ENCODE measurements at places on chromosomes 13 and 19.

GRCh38 chr13:30697177-30697953, 38.0 kb upstream of the ALOX5AP start:
- DNase-seq, result no peak

GRCh38 chr19:4051175-4052101, 15.3 kb downstream of the ZBTB7A start:
- DNase-seq, result no peak

DNA sequence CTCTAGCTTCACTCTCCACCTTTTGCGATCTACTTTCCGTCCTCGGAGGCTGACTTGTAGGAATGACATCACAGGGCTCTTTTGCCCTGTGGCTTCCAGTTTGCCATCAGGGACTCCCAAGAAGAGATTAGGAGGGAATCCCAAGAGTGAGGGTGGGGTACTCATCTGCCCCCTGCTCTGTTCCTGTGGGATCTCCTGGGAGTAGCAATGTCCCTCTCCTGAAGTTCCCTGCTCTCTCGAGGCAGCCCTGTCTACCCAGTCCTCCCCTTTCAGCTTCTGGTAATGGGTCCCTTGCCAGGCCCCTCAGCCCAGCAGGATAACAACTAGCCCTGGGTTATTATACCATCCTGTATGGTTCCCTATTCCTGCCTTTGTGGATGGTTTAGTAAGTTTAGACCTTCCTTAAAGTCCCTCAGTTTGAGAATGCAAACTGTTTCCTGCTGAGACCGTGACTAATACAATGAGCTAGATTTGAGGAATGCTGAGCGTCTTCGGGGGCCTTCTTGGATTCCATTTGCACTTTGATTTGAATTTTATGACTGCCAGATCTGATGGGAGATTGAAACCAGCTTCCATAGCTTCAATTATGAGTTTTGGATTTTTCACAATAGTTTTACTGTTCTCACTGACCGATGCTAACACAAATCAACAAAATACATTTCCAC, 73.7 kb upstream of the IPO5 start:
- DNase-seq, result no peak

DNA sequence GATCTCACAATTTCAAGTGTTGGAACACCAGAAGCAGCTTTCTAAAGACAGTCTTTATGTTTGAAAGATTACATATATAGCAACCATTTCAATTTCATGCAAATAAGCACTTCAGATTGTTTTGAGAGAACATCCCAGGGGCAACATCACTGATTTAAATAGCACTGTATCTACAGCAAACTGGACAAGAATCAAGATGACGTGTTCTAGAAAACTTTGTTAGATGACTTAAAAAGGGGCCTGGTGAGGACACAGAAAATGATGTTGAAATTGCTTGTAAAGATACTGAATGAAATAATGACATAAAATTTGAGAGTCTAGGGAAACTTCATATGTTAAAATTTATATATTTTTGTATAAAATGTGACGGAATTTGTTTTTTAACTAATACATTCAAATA, 277.1 kb downstream of the KLF12 start:
- DNase-seq, result no peak

- no peak for DNase-seq
Measured at GRCh38 chr13:38979891-38980749, 10.5 kb downstream of the STOML3 start.

- no peak for DNase-seq
Measured at GRCh38 chr13:24215126-24215525, 54.6 kb downstream of the SPATA13 start.

DNA sequence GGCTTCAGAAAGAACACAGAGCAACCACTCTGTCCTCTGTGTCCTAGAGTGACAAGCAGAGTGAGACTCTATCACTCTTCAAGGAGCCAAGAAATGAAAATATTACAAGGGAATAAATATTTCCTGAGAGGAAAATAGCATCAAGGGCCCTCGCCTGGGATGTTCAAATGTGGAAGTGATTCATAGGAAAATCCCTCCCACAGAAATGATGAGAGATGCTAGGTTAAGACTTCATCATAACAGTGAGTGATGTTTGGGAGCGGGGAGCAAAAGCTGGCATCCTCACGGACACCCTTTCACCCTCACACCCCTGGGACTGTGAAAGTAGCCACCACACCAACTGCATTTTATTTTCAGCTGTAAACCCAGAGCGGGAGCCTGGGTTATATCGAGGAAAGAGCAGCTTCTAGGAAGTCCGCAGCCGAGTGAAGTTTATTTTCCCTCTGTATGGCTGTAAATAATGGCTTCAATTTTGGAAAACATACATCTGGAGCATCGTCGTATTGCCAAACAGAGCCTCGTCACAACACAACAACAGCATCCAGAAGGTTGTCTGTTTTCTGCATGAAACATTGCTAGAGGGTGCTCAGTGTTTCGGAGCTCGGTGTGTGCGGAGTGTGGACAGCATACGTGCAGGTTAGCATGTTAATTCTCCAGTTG, 54.8 kb downstream of the DLEU7 start:
- no peak for DNase-seq

- no peak for DNase-seq
Measured at GRCh38 chr19:35115177-35115951, at the start of gene FXYD3. Gene FXYD3, plus strand, starts transcription at chr19:35115823. Its CDS starts 3,554 bp downstream, at chr19:35119377.

DNA sequence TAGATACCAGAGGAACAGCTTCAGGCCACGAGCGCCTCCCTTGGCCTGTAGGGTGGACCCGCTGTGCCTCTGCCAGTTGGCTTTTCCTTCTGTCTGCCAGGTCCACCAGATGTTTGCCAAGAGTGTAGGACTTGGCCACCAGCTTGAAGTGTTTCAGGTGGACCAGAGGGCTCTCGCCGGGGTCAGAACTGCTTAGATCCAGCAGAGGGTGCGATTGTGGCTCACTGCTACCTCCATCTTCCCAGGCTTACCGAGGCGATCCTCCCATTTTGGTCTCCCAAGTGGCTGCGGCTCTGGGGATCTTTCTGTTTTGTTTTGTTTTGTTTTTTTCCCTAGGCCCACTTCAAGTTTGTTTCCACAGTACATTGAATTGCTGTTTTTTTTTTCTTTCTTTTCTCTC, 23.0 kb upstream of the ZNF730 start:
- no peak for DNase-seq

DNA sequence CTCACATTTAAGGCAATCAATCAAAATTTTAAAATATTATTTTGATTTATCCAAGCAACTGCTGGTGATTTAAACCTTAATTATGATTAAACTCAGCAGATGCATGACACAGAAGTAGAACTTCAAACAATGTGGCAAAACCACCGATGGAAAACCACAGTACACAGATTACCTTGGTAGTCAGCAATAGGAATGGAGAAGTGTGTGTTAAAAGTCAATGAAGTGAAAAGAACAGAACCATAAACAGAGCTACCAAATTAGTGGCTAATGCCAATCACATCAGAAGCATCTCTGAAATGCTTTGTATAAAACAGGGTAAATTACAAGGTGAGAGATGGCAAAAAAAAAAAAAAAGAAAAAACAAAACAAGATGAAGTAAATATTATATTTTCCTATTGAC, 31.2 kb downstream of the KATNAL1 start:
- DNase-seq, result no peak

- no peak for DNase-seq
Measured at GRCh38 chr13:52931539-52932431, 83.3 kb upstream of the PCDH8 start.

GRCh38 chr19:8023371-8023770, 17.9 kb upstream of the ELAVL1 start:
- no peak for DNase-seq

DNA sequence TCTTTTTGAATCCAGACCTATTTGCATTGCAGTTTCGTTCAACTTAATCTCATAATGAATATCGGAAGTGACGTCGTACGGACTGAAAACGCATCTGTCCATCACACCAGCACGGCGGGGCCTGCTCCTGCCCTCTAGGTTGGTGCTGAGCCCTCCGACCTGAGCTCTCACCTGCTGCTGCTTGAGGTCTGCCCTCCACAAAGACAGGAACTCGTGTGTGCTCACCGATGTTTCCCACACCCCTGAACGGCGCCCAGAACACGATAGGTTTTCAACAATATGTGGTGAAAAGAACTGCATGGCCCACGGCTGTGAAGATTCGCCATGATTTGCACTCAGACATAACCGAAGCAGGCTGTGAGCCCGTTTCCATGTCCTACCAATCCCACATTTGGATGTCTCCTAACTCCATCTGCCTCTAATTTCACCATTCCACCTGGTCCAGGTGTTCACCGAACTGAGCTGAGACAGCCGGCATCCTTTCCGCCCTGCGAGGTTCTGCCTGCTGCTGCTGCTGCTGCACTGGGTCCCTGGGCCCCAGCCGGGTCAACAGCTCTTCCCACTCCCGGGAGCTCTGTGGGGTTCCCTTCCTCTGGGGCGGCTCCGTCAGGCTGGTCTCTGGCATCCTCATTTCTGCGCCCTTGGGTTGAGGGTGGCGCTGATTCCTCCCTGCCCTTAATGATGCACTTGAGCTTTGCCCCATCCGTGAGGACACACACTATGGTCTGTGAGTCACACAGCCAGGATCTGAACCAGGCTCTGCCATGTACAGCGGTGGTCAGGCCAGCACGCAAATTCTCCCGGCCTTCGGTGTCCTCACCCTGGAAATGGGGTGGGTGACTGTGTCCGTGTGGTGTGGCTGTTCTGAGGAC, 20.9 kb downstream of the GRTP1 start:
- no peak for DNase-seq

DNA sequence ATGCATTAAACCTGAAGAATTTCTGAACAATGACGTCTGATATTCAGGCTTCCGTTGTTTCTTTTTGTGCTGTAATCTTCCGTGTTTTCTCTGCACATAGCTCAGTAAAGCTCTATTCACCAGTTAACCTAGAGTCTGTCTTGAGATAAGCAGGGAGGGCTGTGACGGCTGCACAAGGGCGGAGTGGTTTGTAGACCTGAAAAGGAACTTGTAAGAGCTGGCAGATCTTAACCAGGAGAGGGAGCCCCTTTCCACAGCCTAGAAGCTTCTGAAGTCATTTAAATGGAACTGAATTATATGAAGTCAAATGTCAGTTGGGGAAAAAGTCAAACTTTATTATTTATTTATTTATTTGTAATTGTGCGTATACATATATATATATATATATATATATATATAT, 27.5 kb downstream of the DPRX start:
- no peak for DNase-seq

- DNase-seq, result no peak
Measured at GRCh38 chr19:17829855-17830566, 8.7 kb upstream of the INSL3 start.

GRCh38 chr13:110680852-110681251, 25.1 kb downstream of the CARS2 start:
- DNase-seq, result no peak

DNA sequence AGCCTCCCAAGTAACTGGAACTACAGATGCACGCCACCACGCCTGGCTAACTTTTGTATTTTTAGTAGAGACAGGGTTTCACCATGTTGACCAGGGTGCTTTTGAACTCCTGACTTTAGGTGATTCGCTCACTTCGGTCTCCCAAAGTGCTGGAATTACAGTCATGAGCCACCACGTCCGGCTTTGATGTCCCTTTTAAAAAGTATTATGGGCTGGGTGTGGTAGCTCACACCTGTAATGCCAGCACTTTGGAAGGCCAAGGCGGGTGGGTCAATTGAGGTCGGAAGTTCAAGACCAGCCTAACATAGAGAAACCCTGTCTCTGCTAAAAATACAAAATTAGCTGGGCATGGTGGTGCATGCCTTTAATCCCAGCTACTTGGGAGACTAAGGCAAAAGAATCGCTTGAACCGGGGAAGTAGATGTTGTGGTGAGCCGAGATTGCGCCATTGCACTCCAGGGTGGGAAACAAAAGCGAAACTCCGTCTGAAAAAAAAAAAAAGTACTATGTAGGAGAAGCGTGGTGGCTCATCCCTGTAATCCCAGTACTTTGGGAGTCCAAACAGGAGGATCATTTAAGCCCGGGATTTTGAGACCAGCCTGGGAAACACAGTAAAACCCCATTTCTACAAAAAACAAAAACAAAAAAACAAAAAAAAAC, 22.8 kb upstream of the ERVV-1 start:
- DNase-seq, result no peak

- DNase-seq, result no peak
Measured at GRCh38 chr13:24692561-24692960, 12.4 kb downstream of the ATP12A start.

DNA sequence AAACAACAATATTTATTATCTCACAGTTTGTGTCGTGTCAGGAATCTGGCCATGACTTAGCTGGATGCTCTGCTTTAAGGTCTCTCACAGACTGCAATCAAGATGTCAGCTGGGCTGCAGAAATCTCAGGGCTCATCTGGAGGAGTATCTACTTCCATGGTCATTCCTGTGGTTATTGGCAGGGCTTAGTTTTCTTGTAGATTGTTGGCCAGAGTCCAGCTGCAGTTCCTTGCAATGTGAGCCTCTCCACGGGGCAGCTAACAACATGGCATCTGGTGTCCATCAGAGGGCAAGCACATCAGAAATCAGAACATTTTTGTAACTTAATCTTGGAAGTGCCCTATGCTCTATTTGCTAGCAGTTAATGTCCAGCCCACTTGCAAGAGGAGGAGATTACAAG, 45.7 kb upstream of the TDRD3 start:
- DNase-seq, result no peak

DNA sequence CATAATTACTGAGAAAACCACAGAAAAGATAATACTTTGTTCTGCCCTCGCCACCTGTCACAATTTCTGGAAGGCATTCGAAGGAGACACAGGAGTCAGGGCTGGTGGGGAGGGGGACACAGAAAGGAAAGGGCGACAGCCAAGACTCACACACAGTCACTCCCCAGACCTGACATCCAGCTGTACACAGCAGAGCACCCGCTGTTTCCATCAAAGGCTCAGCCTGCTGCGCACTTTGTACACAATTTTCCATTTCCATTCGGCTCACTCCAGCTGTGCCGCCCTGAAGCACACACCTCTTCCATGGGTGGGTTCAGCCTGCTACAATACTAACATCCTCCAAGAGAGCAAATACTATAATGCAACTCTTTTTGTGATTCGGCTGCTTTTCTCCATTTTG, 38.0 kb downstream of the STK24 start:
- no peak for DNase-seq

DNA sequence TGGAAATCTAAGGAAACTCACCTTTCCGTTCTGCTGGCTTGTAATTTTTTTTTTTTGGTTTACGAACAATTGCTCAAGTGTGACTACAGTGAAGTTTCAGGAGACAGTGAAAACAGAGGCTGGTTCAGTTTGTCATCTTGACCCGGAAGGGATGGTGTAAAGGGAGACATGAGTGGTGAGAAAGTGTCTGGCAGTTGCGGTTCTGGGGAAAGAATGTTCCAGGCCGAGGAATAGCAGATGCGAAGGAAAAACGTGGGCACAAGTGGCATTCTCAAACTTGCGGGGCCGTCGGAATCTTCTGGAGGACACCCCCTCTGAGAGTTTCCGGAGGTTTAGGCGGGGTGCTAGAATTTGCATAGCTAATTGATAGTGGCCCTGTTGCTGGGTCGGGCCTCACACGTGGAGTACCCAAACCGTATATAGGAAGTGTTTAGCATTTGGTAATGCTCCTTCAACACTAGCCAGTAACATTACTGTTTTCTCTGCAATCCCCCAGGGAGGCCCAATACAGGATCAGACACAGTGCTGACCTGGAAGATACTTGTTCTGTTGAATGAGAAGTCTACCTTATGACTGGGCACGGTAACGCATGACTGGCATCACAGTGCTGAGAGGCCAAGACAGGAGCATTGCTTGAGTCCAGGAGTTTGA, 2.8 kb upstream of the TNFSF9 start:
- no peak for DNase-seq
